ENCODE measurements at places on chromosomes 5 and 9.

GRCh38 chr9:87607859-87608258 is 110.2 kb downstream of the DAPK1 start:
- no peak for DNase-seq

GRCh38 chr5:179820127-179820482 is 600 bp upstream of the SQSTM1 start:
- no peak for DNase-seq

DNA sequence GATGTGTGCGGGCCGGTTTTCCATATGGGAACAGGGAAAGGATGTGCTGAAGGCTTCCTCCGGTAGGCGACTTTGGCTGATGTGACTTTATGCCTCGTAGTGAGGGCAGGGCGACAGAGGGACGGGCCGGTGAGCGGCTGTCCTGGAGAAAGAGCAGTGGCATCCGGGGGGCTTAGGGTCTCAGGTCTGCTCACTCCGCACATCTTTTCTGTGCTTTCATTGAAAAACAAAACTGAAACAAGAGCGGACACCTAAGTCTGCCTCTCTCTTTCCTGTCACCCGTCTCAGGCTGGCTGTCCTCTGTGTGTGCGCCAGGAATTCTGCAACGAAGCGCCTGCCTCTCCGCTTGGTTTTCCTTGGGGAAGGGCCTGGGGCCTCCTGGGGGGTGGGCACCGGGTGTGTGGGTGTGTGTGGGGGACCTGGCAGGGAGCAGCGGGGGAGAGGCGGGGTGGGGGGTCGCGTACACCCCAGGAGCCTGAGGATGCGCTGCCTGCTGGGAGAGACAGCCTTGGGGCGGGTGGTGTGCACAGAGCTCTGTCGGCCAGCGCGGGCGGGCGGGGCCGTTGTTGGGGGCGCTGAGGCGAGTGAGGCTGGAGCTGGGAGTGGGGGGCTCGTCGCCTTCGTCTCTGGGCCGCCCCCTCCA is 580 bp upstream of the PRRX2 start:
- peak; percentile 19 for DNase-seq

- DNase-seq, result no peak
Observed at GRCh38 chr5:44943647-44944046, 134.9 kb downstream of the MRPS30 start.

DNA sequence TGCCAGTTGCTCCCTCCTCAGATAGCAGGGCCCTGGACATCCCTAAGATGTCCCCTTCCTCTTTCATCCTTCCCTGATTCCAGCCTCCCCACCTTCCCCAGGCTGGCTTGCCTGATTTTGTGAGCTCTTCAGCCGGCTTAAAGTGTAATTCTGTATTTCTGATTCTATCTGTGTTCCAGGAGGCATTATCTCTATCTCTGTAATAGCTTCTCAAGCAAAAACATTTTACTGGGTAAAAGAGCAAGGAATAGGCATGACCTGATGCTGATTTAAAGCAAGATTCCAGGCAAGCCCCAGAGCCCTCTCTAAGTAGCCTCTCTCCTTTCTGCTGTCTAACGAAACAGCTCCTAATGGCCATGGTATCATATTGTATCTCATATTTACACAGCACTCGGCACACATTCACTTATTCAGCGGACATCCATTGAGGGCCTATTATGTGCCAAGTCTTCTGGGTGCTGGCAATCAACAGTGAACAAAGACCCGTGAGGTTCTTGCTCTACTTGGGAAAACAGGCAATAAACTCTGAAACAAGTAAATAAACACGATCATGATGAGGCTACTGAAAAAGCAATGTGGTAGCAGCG is 100.9 kb upstream of the MSX2 start:
- no peak for DNase-seq

DNA sequence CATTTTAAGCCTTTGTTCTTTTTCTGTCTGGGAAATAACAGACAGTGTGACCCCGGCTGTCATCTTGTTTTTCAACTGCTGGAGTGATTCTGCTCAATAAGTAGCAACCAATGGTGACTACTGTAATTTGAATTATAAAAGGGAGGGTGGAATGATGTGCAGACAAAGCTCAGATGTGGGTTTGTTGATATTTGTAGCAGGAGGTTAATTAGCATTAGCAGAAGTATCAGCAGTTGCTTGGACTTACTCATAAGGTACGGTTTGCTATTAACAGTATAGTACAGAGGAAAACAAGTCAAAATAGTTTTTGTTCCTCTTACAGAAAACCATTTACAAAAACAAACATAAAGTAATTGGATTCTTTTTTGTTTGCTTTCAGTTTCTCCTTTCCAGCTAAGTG is 140.4 kb downstream of the TUSC1 start:
- no peak for DNase-seq

DNA sequence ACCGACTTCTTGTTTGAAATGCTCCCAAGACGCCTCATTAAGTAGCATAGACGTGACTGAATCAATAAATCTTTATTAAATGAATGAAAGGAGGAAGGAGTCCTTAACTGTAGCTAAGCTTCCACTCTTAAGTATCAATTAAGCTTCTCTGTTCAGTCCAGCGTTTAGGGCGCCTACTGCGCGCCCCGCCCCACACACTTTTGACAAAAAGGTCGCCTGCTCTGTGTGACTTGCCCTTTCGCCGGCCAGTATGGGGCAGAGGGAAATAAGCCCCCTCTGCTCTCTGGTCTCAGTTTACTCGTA is 662 bp upstream of the DOLPP1 start:
- DNase-seq, result no peak

GRCh38 chr9:111925017-111925770 is 28.6 kb downstream of the UGCG start:
- no peak for DNase-seq

DNA sequence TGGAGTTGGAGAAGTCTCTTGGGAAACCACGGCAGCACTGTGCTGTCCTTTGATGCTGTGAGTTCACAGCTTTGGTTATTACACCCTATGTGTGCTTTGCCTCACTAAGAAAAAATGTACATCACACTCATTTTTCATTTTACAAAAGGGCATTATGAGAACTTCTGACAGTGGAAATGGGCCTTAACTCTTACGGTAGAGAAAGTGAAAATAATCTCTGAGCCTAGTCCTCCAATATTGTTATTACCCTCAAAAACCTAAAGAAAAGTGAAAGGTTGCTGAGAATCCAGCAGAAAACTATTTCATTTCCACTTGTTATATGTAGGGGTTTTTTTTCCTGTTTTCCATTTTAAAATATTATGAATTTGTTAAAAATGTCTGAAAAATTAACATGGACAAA is 8.2 kb upstream of the OR13D1 start:
- DNase-seq, result no peak
